Neural crest cell (in vitro differentiated cells): ENCODE measurements at places on chromosomes 7 and 10. TPM values are rescaled to one million over a fixed set of nuclear protein-coding genes. Genes with fewer than 3 reads are reported as not detected.

Gene CTBP2
- 127 TPM in 2 replicates for total RNA-seq

Gene MGAM2
- total RNA-seq: 0.07 TPM in 2 replicates

Gene CTAGE4
- 0.55 TPM in 1 of 2 replicates, not detected in the other for total RNA-seq

Gene FAM221A
- total RNA-seq: 10.3 and 11.1 TPM in 2 replicates

Gene PAOX
- total RNA-seq: 8.8 and 9.7 TPM in 2 replicates

Gene GBF1
- total RNA-seq: 43.2 and 44.7 TPM in 2 replicates

Gene ADARB2
- 1.6 and 1.8 TPM in 2 replicates for total RNA-seq

Gene AKR1E2
- total RNA-seq: 3.9 and 5.1 TPM in 2 replicates

Gene VAX1
- total RNA-seq: 0.16 and 0.23 TPM in 2 replicates

Gene PFKP
- total RNA-seq: 18.9 and 24.0 TPM in 2 replicates

Gene SCART1
- total RNA-seq: 1.4 and 1.6 TPM in 2 replicates

Gene NEUROD6
- not detected in 2 replicates for total RNA-seq

Gene EIF5AL1
- 0.18 and 0.21 TPM in 2 replicates for total RNA-seq

Gene OR2A7
- 0.33 and 0.41 TPM in 2 replicates for total RNA-seq

Gene ATRNL1
- 44.1 and 46.9 TPM in 2 replicates for total RNA-seq

Gene FZD8
- total RNA-seq: 3.5 and 3.7 TPM in 2 replicates

Gene CYP3A7
- not detected in 2 replicates for total RNA-seq

Gene AS3MT
- 10.4 and 11.2 TPM in 2 replicates for total RNA-seq

Gene MMD2
- 0.25 TPM in 1 of 2 replicates, not detected in the other for total RNA-seq

Gene SPDYE9
- not detected in 2 replicates for total RNA-seq

Gene BTBD16
- total RNA-seq: not detected in 2 replicates

Gene SEMA3E
- 0.09 and 0.41 TPM in 2 replicates for total RNA-seq

Gene ZNF438
- 3.5 and 4.0 TPM in 2 replicates for total RNA-seq

Gene OPN1SW
- total RNA-seq: not detected in 2 replicates

Gene RARRES2
- 24.4 and 26.3 TPM in 2 replicates for total RNA-seq

Gene ZNF467
- total RNA-seq: 1.9 and 2.3 TPM in 2 replicates

Gene TMEM178B
- total RNA-seq: 19.7 and 22.1 TPM in 2 replicates

Gene CALHM1
- not detected in 2 replicates for total RNA-seq

Gene SRI
- 143 and 153 TPM in 2 replicates for total RNA-seq

Gene MASTL
- 35.0 and 37.0 TPM in 2 replicates for total RNA-seq
